Globus pallidus (tissue), 1 donor: ENCODE measurements at places on chromosomes 16 and 17.

- no peak for DNase-seq
These were observed 138.5 kb upstream of the IRX3 start for GRCh38 chr16:54425068-54425467.

- DNase-seq: no peak
These were observed 10.8 kb downstream of the LYRM1 start for GRCh38 chr16:20911361-20911760.

DNA sequence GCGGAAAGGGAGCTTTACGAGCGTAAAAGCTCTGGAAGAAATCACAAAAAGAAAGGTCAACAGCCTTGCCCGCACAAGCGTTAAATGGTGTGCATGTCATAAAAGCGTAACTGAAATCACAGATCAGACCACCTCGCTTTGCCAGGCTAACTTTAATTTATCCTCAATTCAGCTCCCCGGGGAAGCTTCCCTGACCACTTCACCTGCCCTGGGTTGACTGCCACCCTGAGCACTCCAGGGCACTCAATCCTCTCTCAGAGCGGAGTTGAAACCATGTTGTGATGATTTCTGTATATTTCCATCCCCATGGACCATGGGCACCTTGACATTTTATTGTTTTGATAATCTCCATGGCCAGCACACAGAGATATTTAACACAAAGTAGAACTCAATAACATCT, 16.1 kb upstream of the NAGS start:
- no peak for DNase-seq

GRCh38 chr17:31838636-31839225, 20.3 kb downstream of the COPRS start:
- DNase-seq: no peak

GRCh38 chr16:56370185-56370874, 55.0 kb downstream of the AMFR start:
- DNase-seq: no peak

DNA sequence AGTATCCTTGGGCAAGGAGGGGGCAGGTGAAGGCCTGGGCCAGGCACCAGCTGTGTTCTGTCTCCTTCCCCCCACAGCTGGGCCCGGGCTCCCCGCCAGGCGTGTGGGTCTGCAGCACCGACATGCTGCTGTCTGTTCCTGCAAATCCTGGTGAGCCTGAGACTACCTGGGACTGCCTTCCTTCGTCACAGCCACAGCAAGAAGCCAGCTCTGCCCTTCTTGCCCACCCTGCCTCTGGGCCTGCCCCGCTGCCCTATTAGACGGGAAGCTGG, 12.3 kb downstream of the FCSK start:
- DNase-seq: no peak

DNA sequence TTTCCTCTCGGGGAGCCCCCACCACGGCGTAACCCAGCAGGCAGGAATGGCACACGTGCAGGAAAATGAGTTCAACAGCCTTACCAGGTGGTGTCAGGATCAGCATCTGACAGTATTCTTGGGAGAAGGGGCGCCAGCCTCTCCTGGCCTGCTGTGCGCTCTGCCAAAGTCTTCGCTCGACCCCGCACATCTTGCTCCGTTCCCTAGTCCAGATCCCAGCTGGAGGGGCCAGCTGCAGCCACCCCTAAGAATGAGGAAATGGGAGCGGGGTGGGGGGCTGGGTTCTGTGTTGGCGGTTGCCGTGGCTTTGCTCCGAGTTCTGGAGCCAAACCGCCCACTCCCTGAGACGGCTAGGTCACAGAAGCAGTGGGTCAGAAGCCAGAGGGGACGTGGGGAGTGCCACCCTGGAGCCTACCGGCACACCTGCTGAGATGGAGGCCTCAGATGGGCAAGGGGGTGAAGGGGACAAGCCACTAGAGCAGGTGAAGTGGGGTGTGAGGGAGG, at the start of gene CHCT1:
Gene CHCT1 (plus strand): TSS at position 328 of the 504 bp plus-strand sequence. CDS start 104 bp downstream, at position 432.
- DNase-seq: no peak

- no peak for DNase-seq
These were observed 20.9 kb upstream of the ITPRIPL2 start for GRCh38 chr16:19092653-19093410.

- DNase-seq: no peak
These were observed 56.4 kb upstream of the NLRP1 start for GRCh38 chr17:5640726-5641125.

DNA sequence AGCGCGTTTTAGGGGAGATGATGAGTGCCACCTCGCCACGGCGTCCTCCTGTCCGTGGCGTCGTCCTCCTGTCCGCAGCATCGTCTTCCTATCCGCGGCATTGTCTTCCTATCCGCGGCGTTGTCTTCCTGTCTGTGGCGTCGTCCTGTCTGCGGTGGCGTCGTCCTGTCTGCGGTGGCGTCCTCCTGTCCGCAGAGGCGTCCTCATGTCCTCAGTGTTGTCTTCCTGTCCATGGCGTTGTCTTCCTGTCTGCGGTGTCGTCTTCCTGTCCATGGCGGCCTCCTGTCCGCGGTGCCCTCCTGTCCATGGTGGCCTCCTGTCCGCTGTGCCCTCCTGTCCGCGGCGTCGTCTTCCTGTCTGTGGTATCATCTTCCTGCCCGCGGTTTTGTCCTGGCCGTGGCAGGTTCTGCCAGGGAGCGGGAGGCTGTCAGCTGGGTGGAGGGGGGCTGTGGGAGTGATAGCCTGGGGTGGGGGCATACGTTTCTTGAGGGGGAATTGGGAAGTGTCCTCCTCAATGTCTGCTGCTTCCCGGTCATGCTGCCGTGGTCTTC, 30.9 kb downstream of the TBCD start:
- no peak for DNase-seq

DNA sequence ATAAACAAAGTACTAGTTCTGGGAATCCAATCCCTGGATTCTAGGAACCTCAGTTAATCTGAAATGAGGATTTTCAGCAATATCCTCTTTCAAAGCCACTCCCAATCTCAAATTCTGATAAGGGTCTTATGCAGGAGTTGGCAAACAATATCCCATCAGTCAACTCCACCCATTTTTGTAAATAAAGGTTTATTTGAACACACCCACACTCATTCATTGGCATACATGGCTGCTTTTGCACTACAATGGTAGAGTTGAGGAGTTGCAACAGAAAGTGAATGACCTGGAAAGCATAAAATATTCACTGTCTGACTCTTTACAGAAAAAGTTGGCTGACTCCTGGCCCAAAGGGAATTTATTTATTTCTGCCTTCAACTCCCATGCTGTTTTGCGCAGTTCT, 157.7 kb upstream of the CDH11 start:
- DNase-seq: no peak

- DNase-seq: no peak
These were observed 11.8 kb downstream of the DNAJA2 start for GRCh38 chr16:46961373-46962353.

- DNase-seq: no peak
These were observed 103.8 kb downstream of the ANKRD11 start for GRCh38 chr16:89386306-89387185.

GRCh38 chr17:30952638-30953393, 18.0 kb upstream of the RNF135 start:
- no peak for DNase-seq

GRCh38 chr16:10548404-10548803, 32.0 kb downstream of the EMP2 start:
- no peak for DNase-seq

- DNase-seq: no peak
These were observed 313.1 kb downstream of the MAF start for GRCh38 chr16:79287424-79287917.

- DNase-seq: no peak
These were observed 7.7 kb upstream of the KRT38 start for GRCh38 chr17:41448506-41448905.

- DNase-seq: peak; percentile 6
These were observed 56.6 kb downstream of the TENT4B start for GRCh38 chr16:50209546-50210265.

DNA sequence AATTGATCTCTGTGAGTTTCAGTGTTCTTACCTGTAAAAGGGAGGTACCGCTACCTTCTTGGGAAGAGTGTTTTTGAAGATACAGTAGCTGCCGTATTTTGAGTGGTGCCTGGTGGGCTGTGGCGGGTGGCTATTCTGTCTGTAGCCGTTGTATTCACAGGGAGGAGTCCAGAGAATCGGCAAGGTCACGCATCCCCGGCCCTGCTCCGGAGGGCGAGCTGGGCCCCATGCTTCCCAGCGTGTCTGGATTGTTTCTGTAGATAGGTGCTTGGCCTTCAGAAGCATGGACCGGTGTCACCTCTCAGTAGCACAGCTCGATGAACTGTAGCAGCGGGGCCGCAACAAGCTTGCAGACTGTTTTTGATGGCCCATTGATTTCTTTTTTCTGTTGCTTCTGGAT, 295.6 kb downstream of the CPPED1 start:
- no peak for DNase-seq

- DNase-seq: no peak
These were observed 6.7 kb upstream of the C17orf107 start for GRCh38 chr17:4892499-4893221.

DNA sequence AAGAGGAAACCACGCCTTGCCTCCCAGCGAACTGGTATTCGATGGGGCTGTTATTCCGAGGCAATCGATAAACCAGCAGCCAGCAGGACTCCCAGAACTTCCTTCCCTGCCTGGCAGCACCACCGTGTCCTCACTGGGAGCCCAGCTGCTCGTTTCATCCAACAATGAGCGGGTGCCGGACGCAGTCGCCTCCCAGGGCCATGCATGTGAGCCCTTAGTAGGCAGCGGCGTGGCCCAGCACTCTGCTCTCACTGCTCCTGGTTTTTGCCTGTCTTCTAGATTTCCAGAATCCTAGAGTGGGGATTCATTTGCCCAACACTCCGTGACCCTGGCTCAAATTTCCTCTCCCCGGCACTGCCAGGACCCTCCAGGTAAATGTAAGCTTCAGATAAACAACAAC, 29.1 kb upstream of the RASD1 start:
- no peak for DNase-seq

DNA sequence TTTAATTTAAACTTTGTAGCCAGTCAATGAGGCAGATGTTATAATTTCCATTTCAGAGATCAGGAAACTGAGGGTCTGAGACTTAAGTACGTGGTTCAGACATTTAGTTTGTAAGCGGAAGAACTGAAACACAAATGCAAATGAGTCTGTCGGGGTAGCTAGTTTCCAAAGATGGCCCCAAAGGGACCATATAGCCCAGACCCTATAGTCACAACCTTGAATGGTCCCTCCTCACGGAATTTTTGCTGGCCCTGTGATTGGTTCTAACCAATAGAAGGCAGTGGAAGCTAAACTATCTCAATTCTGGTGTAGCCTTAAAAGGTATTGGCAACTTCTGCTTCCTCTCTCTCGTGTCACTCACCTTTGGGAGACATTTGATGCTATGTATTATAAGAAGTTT, 7.5 kb upstream of the BCO1 start:
- DNase-seq: no peak

DNA sequence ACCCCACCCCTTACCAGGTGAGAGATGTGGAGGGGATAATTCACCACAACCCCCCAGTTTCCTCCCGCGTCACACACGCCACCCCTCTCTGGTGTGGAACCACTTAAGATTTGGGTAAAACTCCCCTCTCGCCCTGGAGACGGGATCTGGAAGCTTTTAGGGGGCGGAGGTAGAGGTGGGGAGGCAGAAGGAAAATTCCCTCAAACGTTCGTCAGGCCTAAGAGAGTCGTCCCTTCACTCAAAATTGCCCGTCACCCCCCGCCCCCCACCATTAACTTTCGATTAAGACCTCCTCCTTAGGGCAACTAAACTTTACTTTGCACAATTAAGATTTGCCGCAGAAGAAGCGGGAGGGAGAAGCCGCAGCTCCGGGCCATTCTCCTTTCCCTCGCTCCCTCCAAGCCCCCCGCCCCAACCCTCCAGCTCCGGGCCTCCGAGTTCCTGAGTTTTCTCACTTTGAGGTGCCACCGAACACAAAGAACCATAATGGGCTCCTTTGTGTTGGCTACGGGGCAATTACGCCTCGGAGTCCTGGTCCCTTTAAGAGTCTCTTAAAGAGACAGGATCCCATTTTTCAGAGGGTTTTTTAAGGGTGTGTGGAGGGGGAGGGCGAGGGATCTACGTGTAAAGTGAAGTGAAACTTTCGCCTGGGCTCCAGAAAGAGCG, 985 bp upstream of the FZD2 start:
- DNase-seq: peak; percentile 41

DNA sequence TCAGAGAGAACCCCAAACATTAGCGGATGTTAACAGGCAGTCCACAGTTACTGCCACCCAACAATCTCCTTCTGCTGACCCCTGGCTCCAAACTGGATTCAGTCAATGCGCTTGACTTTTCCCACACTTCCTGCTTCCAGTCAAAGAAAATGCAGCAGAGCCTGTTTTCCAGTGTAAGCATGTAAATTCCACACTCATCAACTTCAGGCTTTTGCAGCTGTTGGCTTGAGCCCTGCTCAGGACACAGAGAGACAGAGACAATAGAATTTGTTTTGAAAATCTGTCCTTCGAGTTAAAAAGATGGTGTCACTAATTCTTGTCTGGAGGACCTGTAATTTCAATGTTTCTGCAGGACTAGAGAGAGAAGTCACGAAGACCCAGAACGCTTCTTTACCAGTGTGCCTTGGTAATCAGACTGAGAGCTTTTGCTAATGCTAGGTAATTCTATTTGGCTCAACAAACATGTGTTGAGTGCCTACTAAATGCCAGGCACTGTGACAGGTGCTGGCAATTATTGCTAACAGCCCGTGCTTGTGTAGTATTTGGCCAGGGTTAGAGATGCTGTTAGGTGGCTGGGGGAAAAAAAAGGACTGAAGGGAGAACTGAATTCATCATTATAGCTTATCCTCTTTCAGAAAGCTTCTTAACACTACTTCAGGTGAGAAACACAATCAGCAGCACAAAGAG, 32.5 kb downstream of the HOXB1 start:
- no peak for DNase-seq
